ENCODE measurements at places on chromosomes 6 and 20.

DNA sequence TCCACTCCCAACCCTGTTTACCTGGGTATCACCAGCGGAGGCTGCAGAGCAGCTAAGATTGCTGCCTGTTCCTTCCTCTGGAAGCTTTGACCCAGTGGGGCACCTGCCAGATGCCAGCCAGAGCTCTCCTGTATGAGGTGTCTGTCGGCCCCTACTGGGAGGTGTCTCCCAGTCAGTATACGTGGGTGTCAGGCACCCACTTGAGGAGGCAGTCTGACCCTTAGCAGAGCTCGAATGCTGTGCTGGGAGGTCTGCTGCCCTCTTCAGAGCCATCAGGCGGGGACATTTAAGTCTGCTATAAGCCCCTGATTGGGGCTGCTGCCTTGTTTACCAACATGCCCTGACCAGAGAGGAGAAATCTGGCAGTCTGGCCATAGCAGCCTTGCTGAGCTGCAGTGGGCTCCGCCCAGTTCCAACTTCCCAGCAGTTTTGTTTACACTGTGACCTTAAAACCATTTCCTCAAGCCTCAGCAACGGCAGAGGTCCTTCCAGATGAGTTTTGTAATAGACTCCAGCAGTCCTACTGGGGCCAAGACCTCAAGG is 2.8 kb downstream of the RAET1E start:
- no peak for DNase-seq

DNA sequence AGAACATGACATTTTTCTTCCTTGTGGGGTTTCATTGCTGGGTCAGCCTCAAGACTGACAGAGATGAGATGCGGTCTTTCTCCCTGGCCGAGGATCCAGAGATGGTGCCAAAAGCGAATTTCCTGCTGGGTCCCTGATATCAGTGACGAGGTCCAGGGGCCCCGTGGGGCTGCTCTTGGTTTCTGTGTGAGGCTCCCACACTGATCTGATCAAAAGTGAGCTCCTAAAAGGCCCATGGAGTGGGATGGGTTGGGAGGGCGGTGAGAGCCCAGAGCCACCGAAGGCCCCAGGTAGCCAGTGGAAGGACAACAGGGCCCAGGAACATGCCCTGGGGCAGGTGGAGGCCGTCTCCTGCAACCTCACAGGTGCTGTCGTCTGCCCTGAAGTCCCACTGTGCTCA is 208.4 kb upstream of the CDH4 start:
- no peak for DNase-seq

- no peak for DNase-seq
Measured at GRCh38 chr20:61407561-61407960, 155.5 kb downstream of the CDH4 start.

DNA sequence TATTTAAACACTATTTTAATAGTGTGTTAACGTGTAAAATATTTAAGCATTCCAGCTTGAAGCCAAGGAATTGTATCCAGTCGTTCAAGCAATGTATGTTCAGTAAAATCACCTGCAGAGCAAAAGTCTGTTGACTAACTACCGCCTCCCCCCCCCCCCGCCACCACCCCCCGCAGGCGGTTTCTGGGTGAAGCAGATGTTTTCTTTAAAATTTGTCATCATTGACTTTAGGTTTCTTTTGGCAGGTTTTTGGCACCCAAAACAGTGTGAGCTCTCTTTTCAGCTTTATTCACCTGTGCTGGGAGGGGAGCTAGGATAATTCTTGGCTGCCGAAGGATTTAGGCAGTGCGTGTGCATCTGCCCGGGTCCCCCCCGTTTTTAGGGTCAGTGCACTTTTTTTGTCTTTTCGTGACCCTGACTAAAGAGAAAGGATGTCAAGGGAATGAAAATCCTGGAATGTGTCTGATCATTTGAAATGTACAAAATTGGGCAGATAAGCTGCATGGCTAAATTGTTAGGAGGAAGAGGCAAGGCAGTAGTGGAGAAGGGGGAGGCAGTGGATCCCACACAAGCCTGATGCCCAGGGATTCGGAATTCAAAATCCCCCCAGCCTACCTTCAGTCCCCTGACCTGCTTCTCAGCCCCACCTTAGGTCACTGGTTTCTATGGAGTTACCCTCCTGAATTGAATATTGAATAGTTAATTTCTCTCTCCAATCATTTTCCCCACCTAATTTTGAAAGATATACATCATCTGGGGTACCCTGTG is 1.1 kb downstream of the EDN1 start:
- no peak for DNase-seq

DNA sequence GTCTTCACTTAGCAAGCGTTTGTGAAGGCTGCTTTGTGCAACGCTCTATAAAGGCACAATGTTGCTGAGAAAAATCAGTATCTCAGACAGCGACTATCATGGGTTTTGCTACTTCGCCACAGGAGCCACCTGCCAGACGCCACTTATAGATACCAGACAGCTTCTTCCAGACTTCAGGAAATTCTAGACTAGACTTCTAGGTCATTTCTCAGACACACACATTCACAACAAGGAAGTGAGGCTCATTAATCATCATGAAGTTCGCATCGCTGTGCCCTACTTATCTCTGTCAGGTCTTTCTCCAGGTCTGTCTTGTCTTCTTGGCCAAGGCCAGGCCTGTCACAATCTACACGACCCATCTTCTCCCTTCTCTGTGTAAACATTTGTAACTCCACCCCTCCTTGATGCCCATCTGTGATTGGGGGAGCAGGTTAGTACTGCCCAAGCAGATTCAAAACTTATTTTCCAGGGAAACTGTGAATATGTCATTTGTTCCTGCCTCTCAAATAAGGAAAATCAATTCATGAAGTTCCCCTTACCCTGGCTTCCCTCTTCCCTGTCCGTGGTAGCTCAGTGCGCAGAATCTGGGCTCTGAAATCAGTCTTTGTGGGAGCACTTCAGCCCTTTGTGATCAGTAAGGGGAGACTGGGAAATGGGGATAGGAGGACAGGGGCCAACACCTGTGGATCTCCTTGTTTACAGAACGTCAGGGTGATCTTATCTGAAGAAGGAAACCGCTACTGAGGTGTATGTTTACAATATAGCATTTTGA is 115.5 kb downstream of the TNFAIP3 start:
- no peak for DNase-seq

- no peak for DNase-seq
Measured at GRCh38 chr6:165641672-165642156, 21.3 kb downstream of the PDE10A start.

GRCh38 chr6:165468340-165469235 is 159.2 kb upstream of the C6orf118 start:
- no peak for DNase-seq

- no peak for DNase-seq
Measured at GRCh38 chr6:43457643-43458042, 2.3 kb upstream of the DLK2 start.

DNA sequence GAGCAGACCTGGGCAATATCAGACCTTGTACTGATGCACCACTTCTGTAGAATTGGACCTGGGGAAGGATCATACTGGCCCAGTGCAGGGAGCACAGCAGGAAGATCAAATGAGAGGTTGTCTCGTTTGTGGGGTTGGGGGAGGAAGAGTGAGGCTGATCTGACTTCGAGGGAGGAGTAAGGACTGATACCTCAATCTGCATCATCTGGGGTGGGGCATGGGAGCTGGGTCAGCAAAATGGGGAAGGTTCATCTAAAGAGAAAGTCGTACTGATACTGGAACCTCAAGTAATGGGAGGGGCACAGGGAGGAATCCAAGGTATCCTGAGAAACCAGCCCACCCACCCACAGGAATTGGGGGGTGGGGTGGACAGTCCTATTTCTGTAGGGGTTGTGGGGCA is 3.7 kb downstream of the RNF39 start:
- DNase-seq: no peak

GRCh38 chr6:154522576-154522975 is 12.1 kb upstream of the CNKSR3 start:
- no peak for DNase-seq

GRCh38 chr6:72132427-72132826 is 246.1 kb downstream of the RIMS1 start:
- DNase-seq: no peak

- no peak for DNase-seq
Measured at GRCh38 chr6:75579951-75580350, 21.7 kb upstream of the SENP6 start.

GRCh38 chr6:15535495-15536197 is 127.2 kb downstream of the DTNBP1 start:
- no peak for DNase-seq

DNA sequence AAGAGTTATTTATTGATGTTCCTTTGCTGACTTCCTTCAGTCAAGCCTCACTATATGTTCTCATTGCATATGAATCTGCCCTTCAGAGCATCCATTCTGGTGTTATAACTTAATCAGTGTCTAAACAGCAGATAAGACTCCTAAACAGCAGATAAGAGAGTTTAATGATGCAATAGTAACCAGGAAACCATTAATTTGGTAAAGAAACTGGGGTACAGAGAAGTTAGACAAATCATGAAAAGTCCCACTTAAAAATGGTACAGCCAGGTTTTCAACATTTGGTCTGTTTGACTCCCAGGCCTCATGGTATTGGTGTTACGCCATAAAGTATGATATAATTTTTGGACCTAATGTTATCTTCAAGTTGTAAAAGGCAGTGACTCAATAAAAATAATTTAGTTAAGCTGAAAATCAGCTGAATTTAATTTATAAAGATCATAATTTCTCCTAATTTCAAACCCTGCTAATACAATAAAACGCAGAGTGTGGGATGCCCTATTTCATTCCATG is 127.4 kb upstream of the DST start:
- no peak for DNase-seq

- DNase-seq: no peak
Measured at GRCh38 chr20:11344939-11345338, 572.8 kb upstream of the BTBD3 start.

DNA sequence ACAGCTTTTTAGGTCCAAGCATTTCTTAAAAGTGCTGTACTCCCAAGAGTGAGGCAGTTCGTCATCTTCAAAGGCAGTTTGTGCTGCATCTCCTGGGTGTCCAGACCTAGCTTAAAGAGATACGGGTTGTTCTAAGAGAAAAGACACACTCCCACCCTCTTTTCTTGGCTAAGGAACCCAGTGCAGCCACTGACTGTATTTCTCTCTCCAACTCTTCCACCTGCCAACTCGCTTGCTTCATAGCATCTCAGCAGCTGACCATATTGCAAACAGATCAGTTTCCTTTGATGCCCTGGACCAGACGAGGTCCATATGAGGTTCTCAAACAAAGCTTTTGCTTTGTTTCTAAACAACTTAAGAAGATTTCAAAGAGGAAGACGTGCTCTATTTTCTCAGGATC is 101.1 kb downstream of the ISM1 start:
- no peak for DNase-seq

GRCh38 chr20:48697845-48698491 is 129.8 kb downstream of the PREX1 start:
- DNase-seq: no peak

- DNase-seq: no peak
Measured at GRCh38 chr6:5746053-5746758, 260.5 kb downstream of the NRN1 start.

- DNase-seq: no peak
Measured at GRCh38 chr20:46408281-46408731, 1.9 kb upstream of the ELMO2 start.

DNA sequence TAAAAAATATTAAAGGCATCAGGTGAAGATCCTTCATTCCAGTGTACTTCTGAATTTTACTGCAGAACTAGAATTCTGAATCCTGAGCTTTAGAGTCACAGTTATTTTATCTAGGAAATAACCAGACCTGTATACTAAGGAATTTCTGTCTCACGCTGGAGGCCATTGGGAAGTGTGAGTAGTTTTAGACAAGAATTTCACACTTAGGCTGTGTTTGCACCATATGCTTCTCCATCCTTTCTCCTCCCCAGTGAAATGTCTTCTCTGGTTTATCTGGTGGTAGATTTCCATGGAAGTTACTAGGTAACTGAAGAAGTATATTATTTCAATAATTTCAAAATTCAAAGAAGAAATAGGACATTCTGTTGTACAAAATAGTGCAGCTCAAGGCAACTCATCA is 83.1 kb downstream of the SLC35F1 start:
- no peak for DNase-seq

DNA sequence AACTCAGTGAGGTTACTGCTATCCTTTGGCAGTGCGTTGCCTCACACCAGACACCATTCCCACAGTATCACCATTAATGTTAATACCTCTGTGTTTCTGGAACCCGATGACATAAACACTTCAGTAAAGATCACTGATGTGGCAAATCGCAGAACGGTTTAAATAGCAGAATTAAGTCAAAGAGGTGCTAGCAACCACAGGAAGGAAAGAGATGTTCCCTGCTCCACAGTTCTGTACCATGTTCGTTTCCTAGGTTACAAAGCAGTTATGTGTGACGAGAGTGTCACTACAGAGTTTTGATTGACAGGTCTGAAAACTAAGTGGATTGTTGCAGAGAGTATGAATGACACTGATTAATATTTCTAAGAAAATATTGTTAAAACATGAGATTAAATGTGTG is 272.3 kb downstream of the KHDRBS2 start:
- DNase-seq: no peak

DNA sequence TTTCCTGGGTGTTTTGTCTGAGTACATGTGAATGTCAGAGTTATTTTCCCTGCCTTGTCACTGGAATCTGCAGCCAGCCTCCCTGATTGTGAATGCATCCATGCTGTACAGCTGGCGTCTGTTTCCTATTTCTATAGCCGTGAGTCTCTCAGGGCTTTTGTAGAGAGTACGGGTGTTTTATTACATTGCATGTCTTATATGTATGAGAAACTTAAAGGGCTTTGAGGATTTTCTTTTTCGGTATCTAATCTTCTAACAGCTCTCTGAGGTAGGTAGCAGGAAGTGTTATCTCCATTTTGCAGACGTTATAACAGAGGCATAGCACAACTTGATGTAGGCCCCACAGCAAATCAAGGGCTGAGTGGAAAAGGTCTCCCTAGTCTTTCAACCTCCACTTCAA is 272.9 kb downstream of the PRL start:
- no peak for DNase-seq

DNA sequence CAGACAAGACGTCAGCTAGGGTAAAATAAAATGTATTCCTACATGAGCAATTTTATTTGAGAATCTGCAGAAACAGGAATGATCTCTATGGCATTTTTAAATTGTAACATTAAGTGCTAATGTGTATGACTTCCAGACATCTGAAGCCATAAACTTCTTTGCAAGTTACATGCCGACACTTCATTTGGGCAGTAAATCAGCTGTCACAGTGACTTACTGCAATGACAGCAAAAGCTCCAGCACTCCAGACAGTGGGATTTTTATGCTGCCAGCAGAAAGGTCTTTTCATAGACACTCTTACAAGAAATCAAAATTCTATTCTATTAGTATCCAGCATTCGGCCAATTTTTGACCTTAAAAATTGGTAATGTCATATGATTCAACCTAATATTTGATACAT is 156.3 kb upstream of the SNX9 start:
- DNase-seq: no peak

DNA sequence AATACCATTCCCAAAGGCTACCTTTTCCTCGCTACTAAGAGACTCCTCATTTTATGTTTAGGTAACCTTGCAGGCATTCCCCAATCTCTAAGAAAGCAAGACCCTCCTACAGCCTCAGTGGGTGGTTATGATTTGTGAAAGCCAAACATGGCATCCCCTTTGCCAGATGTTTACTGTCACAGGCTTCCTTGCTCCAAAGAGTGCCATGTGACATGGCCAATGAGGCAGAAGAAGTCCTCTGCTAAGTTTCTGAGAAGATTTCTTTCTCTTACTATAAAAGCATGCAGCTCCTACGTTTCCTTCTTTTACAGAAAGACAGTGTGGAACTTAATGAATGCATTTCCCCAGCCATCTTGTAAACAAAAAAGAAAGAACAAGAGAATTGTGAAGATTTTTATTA is 688.2 kb downstream of the TBC1D32 start:
- DNase-seq: no peak
